ENCODE measurements at places on chromosomes 1 and 21.

DNA sequence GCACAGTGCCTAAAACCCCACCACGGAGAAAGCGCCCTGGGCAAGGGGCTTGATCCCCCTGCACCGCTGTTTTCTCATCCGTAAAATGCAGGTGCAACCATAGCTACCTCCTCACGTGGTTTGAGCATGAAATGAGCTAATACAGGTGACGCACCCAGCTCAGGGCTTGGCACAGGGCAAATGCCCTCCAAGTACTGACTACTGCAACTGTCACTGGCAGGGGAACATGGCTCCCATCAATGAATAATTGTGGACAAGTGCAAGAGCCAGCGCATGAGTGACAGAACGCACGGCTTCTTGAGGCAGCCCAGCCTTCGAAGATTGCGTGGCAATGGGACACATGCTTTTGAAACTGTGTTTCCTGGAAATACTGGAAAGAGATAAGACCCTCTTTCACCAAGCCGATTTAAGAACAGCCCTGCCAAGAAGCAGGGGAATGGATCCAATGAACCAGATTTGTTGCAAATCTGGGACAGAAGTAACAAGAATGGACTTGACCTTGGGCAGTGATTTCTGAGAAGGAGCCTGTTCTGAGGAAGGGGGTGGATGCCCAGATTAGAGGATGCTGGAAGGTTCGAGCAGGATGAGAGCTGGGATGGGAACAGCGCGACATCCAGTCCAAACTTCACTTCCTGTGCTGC, 92.8 kb upstream of the IFFO2 start:
- DNase-seq: no peak

DNA sequence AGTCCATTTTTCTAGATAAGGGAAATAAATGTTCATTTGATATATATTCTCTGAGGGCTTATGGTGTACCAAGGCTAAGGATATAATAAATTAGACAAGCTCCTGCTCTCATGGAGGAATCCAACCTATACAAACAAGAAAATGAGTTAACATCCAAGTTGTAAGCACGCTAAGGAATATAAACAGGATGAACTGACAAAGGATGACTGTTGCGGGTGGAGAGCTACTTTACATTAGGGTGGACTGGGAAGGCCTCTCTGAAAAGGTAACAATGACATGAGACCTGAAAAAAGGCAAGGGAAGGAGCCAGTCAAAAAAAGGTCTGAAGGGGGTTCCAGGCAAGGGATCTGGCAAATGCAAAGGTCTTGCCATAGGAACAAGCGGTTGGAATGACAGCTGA, 3.1 kb downstream of the BCAR3 start:
- DNase-seq: no peak

- peak; percentile 29 for DNase-seq
These were observed 45.5 kb downstream of the UTP25 start for GRCh38 chr1:209873067-209873799.

DNA sequence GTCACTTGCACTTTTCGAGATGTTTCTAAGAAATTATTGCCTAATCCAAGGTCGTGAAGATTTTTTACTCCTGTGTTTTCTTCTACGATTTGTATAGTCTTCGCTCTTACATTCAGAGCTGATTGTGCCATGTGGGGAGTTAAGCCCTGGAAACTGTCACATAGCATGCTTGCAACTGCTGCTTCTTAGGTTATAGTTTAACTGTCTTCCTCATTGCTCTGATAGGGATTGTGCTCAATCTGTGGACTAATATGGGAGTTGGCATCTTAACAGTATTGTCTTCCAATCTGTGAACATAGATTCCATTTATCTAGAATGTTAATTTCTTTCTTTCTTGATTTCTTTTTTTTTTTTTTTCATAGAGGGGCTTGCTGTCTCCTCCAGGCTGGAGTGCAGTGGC, 34.8 kb upstream of the CAMTA1 start:
- DNase-seq: no peak

- no peak for DNase-seq
These were observed 123.5 kb downstream of the CRB1 start for GRCh38 chr1:197391303-197392226.

GRCh38 chr1:196034080-196034706, 574.0 kb downstream of the KCNT2 start:
- no peak for DNase-seq

DNA sequence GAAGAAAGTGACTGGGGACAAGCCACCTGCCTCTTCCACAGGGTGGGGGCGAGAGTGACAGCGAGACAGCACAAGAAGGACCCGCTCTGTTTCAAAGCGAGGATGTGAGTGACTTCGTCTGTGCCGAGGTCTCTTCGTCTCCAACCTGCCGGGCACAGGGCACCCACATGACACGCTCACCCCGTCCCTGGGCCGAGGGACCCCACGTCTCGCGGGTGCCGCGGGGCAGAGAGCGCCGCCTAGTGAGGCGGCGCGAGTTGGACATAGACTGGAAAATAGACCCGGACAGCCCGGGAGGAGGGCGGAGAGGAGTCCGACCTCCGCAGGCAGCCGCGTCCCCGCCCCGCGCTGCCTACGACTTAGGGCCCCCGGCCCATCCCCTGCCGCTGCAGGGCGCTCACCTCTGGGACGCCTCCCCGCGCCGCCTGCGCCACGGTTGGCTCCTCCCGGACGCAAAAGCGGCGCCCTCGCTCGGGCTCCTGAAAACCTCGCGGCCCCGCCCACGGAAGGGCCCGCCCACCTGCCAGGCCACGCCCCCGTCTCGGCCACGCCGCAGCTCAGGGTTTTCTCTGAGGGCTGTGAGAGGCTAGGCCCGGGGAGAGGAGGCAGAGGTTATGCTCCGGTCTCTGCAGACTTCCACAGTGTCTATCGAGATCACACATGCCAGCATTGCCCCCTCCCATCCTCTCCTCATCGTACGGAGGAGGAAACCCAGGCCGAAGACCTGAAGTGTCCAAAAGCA, at the start of gene TLR5:
TLR5 (minus strand) TSS at position 454 of the 742 bp plus-strand sequence. CDS start 30,217 bp downstream, outside the sequence.
- DNase-seq: peak; percentile 36

- DNase-seq: no peak
These were observed 57.3 kb downstream of the MACF1 start for GRCh38 chr1:39261712-39262221.

DNA sequence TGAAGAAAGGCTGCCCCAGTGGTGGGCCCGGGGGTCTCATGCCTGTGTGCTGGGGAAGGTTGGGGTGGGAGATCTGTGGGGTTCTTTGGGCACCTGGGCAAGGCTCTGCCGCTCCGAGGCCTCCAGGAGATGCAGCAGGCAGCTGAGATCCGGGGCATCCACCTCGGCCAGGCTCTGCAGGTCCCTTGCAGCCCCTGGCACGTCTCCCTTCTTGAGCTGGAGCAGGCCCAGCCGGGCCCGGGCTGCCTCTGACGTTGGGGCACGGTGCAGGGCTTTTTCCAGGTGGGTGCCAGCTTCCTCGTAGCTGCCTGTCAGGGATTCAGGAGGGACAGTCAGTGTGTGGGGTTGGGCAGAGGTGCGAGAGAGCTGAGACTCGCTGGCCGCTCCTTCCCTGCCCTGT, 11.4 kb upstream of the MMEL1 start:
- DNase-seq: no peak

- DNase-seq: no peak
These were observed 83.2 kb downstream of the SH3GLB1 start for GRCh38 chr1:86787621-86788020.

- DNase-seq: no peak
These were observed 39.6 kb downstream of the ZBTB18 start for GRCh38 chr1:244090645-244091044.

GRCh38 chr1:238484121-238484520, 593.4 kb upstream of the ZP4 start:
- DNase-seq: no peak

DNA sequence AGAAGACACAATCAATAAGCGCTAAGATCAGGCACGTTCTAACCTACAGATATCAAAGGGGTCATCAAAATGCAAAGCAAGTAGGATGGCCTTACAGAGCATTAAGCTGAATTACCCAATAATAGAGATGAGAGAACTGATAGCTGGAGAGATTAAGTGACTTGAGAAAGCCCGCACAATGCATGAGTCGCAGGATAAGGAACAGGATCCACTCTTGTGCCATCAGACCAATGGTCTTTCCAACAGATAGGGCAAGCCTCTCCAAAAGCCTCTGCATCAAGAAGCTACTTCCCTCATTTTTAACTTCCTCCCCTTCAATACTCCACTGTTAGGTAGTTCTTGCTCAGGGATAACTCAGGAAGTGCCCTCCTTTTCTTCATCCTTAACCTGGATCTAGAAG, 2.6 kb downstream of the CHML start:
- DNase-seq: no peak

GRCh38 chr1:93584261-93585003, 97.2 kb downstream of the BCAR3 start:
- DNase-seq: no peak

- DNase-seq: peak; percentile 59
These were observed 3.1 kb downstream of the PADI1 start for GRCh38 chr1:17207966-17208418.

All from RCC 7860 (cell line).